ENCODE measurements at places on chromosomes 7 and 10. TPM values are rescaled to one million over a fixed set of nuclear protein-coding genes. Genes with fewer than 3 reads are reported as not detected.

DNA sequence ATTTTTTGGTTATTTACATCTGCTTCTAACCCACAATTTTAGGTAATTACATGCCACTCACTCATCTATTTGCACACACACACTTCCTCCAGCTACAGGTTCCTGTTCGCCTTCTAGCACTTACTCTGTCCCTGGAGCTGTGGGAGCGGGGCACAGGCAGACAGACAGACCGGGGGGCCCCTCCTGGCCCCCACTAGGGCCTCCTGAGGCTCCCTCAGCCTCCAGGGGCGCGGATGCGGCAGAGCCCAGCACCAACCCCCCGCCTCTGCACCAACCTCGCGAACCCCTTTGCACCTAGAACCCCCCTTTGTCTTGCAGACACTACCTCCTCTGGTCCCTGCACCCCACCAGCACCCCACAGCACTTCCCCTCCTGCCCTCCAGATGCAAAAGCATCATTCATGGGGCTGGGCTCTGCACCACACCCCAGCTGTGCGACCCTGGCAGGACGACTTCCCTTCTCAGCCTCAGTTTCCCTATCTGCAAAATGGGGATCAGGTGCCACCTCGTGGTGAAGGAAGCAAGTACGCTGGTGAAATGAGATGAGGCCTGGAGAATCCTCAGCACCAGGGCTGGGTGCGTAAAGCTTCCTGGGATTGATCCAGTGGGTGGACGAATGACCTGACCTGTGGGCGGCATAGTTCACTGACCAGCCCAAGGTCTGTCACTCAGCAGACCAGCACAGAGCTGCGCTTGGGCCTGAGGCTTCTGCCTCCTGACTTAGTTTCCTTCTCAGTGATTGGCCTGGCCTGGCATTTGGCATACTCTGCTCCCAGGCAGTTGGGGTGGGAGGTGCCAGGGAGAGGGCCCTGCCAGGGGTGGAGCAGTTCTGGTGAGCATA is 37.9 kb downstream of the ELFN1 start:
- DNase-seq, result no peak

The SORBS1 gene
- 33.1 TPM for total RNA-seq

DNA sequence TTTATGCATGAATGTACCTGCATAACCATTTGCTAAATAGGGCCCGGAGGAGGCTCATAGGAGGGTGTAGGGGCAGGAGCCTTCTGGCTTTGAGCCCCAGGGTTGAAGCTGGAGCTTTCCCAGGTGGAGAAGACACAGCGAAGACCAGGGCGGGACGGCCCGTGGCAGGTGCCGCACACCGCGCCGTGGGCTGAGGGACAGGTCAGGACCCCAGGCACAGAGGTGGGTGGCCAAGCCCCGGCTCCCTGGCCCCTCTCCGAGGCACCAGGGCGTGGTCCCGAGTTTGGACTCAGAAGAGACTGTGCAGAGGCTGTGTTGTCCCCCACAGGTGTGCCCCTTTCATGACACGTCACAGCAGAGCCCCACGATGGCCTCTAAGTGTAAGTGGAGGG is 56.5 kb downstream of the PWWP2B start:
- DNase-seq, result no peak

DNA sequence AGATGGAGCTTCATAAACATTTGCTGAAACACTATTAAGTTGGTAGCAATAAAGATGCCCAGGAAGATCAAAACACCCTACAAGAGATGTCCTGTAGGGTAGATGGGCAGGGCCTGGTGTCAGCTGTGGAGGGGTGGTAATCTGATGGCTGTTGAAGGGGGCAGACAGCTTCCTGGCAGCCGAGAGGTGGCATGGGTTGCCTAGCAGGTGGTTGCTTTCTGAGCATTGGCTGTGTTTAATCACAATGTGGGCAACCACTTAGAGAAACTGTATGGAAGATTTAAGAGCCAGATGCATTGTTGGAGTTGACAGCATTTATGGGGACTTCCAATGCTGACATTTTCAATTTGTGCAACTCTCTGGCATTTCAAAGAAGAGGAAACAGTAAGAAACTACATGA is 79.9 kb upstream of the SLC26A5 start:
- DNase-seq, result no peak

DNA sequence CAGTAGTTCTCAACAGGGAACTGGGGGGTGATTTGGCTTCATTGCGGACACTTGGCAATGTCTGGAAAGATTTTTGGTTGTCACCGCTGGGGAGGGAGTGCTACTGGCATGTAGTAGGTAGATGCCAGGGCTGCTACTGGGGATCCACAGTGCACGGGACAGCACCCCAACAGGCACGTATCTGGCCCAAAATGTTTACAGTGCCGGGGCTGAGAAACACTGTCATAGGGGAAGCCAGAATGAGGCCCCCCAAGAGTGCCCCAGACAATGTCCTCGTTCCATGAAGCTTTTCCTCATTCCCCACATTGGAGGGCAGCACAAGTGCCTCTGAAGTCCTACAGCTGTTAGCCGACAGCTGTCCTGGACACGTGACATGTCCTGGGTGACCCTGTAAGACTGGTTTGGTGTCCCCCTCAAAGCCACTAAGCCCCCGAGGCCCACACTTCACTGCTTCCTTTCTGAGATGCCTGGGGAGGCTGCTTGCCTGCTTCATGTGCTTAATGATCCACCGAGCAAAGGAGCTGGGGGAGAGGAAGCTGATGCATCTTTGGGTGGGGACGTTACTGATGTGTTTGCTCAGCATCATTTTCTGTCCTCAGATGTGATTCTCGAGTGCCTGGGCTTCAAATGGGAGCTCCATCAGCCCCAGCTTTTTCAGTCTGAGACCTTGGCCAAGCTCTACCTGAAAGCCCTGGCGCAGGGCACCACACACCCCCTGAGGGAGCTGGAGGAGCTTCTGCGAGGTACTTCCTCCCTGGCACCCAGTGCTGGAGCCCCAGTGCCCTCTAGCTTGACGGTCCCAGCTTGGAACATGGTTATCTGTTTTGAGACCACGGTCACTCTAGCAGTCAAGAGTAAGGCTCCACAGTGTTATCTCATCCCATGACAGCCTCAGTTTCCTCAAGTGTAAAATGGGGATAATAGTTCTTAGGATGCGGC is 14.7 kb downstream of the BTBD16 start:
- DNase-seq, result no peak

GRCh38 chr7:82729172-82730030 is 285.8 kb upstream of the CACNA2D1 start:
- peak; percentile 61 for DNase-seq

The NUPR2 gene
- not detected for total RNA-seq

DNA sequence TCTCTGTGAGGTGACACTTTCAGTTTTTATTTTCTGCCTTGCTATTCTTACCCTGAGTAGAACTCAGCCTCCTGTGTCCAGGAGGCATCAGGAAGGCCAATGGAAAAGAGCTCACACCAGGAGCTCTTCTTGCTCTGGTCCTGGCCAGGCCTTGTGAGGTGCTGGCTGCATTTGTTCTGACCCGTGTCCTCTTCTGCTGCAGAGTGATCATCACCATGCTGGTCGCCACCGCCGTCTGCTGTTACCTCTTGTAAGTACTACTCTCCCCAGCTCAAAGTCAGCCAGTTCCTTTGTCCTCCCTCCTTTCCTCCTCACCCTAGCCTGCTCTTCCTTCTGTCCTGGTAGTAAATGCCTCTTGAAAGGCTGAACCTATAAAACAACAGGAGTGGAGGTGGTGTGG is 1.6 kb downstream of the ATP6V0E2 start:
- DNase-seq, result no peak

DNA sequence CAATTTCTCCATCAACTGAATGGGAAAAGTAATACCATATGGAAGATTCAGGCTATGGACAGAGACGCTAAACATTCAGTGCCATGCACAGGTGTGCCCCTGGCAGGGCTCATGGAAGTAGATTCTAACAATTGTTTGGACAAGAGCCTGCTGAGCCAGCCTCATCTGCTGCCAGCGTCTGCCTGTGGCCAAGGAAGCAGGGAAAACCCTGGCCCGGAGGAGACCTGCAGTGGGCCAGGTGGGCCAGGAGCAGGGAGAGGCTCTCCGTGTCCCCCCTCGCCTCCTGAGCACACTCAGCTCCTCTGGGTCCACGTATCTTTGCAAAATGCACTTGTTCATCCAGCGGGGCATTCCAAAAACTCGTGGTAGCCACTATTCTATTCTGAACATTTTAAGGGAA is 130.1 kb downstream of the TCERG1L start:
- DNase-seq, result no peak

DNA sequence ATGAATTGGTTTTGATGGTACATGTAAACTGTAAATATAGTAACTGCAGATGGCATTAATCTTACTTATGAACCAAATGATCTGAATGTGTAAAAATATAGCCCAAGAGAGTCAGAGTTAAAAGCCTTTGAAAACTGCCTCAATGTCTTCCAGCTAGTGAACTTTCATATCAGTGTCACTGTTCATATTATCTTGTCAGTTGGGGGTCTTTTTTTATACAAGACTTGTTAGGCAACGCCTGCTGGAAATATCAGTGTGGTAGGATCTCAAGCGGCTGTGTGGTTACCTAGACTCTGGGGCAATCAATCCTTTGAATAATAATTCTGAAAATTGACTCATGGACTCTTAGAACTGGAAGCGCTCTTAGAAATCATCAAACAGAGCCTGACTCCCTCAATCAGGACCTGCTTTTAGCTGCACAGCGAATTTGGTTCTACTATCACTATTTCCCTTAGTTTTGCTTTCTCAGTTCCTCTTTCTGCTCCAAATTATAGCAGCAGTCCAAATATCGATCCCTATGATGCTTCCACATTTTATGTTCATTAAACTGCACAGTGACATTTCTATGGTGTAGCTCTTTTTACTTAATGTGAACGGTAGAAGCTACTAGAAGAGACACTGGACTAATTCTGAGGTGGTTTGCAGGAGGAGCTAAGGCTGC is 100.1 kb upstream of the COL1A2 start:
- DNase-seq, result no peak

Data from hepatocyte (in vitro differentiated cells).